Cortex of kidney (tissue), 1 donor: ENCODE measurements at places on chromosomes 11 and 22.

DNA sequence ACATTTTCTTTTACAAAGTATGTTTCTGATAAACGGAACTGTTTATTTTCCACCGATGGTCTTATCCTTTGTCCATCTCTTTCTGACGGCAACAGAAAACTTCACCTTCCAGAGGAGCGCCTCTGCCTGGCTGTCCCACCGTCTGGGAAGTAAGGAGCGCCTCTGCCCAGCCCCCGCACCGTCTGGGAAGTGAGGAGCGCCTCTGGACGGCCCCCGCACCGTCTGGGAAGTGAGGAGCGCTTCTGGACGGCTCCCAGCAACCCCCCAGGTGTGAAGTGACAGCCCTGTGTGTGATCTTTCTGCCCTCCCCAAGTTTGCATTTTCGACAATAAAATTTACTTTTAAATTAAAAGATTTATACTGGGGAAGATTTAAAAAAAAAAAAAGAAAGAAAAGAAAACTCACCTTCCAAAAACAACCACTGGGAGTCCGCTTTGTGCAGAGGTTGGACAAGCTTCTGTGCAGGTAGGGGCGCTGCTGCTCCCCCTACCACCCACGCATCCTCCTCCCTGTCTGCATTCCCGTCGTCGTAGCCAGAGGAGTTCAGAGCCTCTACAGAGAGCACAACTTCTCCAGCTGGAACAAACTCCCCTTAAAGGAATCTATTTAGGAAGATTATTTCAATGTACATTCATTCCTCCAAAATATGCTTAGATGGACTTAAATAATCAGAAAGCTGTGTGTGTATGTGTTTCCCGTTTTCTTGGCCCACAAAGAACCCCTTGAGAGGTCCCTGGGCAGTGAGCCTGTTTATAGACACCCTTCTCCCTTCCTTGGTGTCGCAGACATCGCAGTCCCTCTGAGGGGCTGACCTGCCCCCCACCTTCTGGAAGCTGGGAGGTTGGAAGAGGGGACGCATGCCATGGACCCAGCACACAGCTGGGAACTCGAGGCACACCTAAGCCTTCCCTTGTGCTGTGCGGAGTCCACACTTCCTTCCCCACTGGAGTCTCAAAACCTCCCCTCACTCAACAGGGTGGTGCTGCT, 849 bp upstream of the APOBEC3B start:
- no peak for DNase-seq

- no peak for DNase-seq
These were observed 14.8 kb downstream of the KIAA0930 start for GRCh38 chr22:45225732-45226502.

GRCh38 chr22:45159652-45160462, 3.9 kb upstream of the NUP50 start:
- no peak for DNase-seq

GRCh38 chr11:85595285-85595884, 31.8 kb downstream of the DLG2 start:
- no peak for DNase-seq

DNA sequence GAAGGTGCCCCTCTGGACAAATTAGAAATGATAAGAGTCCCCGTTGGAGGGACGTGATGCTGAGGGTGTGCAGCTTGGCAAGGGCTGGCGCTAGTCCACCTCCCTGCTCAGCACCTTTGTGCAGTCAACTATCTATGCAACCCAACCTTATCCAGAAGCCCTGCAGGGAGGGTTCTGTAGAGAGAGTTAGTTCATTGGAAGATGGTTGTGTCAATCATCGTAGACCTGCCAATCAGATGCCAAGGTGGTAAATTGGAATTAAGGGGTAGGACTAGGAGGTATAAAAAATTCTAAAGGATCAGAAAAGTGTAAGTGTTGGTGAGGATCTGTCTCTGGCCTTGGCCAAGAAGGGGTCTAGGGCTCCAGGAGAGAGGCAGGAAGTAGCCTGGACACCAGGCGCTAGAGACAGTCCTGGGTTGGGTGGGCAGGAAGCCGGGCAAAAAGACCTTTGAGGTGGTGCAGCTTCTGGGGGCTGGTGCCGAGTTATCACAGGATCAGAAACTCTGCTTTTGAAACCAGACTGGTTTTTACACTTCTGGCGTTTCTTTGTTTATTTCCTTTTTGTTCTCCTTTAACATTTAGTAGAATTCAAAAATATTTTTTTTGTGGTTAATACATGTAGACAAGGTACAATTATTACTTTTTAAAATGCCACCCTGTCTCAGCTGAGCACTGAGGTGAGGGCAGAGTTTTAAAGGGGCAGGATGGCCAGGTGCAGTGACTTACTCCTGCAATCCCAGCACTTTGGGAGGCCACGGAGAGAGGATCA, 1.6 kb downstream of the C1QTNF6 start:
- DNase-seq = no peak

- DNase-seq = no peak
These were observed 33.2 kb upstream of the ZBTB16 start for GRCh38 chr11:114026355-114026754.

DNA sequence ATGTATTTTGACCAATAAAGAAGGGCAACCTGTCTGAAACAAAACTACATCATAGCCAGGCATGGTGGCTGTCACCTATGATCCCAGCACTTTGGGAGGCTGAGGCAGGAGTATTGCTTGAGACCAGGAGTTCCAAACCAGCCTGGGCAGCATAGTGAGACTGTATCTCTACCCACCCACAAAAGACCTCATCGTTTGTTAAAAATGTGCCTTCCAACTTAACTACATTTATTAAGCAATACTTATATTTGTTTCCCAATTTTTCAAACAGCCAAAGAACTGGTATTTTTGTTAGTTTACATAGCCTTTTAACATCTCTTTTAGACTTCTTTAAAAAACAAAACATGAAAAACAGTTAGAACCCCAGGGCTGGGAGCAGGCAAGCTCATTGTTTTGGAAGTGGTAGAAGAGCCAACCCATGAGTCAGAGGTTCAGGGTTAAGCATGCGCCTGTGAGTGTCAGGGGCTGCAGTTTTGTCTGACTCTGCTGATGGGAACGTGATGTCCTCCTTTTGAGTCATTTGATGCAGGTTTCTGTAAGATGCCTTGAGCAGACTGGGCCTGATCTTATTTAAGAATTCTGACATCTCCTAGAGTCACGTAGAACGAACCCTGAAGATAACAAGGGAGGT, 53.9 kb upstream of the CRTAM start:
- no peak for DNase-seq

DNA sequence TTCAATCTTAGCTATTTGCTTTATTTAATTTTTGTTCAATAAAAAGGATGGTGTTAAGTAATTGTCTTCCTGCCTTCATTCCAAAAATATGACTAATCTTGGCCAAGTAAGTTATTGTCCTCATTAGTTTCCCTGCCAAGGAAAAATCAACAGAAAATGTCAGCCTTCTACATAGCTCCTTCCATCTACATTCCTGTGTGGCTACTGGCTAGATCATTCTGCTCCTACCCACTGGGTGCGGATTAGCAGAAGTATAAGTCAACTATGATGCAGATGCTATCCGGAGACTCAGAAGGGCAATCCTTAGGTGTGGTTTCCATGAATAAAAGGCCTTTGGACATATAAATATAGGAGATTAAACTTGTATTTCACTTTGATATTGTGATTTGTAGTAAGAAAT, 154.4 kb downstream of the SBF2 start:
- no peak for DNase-seq

DNA sequence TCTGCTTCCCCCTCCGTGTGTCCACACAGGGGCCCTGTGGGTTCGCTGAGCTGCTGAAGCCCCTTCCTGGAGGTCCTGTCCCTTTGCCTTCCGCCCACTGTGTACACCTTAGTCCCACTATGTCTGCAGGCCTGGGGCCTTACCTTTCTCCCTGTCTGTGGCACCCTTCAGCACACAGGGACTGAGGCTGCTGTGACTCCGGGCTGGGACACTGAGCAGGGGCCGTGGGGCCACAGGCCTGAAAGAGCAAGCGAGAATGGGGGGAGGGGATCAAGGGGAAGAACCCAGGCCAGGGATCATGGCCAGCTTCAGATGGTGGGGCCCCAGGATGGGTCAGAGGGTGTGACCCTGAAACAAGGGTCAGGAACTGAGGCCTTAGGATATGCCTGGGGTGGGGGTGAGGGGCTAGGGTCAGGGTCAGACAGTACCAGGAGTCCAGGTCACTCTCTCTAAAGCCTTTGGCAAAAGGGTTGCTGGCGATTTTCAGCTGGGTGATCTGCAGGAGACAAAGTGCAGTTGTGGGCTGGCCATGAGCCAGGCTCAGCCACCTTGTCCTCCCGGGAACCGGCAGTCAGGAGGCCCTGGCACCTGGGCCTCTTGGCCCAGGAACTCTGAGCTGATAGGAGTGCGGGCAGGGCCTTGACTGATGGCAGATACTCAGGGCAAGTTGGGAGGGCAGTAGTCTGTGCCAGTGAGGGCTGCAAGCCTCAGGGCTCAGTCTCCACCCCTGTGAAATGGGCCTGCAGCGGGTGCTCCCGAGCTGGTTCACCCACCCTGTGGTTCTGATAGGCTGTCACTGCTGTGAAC, 2.6 kb upstream of the NUDT8 start:
- no peak for DNase-seq

DNA sequence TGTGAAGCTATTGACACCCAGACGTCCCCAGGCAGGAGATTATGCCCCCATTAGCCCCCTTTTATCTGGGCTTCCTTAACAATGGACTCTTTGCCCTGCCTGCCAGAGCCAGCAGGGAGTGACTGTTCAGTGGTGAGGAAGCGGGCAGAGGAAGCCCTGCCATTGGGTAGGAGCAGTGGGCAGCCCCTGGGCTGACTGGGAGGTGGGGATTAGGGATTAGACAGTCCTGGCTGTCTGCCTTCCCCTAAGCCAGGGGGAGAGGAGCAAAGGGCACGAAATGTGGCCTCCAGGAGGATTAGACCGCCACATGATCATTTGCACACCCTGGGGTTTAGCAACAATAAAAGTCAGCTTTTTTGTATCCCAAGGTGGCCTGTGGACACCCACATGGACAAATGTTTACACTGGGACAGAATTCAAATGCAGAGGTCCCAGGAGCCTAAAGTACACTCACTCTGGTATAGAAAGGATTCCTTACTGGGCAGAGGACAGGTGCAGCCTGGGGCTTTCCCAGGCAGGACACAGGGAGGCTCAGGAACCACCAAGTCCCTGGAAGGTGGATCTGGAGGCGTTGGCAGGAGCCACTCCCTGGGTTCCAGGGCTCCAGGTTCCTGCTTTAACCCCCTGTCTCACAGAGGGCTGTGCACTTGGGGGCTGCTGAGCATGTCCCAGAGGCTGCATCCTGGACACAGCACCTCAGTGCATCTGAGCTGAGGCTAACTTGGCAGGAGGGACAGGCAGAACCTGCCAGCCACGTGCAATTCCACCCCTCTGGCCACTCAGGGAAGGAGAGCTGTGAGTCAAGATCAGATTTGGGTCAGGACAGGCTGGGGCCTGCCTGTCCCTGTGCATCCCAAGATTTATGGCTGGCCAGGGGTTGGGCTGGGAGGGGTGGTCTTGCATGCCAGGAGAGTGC, 2.1 kb downstream of the PNPLA3 start:
- no peak for DNase-seq

DNA sequence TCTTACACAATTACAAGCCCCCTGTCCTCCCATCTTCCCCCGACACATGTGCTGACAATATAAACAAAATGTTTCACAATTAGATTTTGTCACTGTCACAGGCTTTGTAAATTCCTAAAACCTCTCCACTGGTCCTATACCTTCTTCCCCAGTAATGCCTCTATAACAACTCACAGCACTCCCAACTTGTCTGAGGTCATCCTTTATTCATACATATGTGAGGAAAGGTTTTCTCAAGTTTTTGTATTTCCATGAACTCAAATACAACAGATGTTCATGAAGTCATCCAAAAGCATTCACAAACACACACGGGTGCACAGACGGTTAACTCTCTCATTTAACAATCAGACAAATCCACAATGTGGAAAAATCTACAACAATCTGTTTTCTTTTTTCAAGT, 1.9 kb downstream of the OR52H1 start:
- DNase-seq = no peak

DNA sequence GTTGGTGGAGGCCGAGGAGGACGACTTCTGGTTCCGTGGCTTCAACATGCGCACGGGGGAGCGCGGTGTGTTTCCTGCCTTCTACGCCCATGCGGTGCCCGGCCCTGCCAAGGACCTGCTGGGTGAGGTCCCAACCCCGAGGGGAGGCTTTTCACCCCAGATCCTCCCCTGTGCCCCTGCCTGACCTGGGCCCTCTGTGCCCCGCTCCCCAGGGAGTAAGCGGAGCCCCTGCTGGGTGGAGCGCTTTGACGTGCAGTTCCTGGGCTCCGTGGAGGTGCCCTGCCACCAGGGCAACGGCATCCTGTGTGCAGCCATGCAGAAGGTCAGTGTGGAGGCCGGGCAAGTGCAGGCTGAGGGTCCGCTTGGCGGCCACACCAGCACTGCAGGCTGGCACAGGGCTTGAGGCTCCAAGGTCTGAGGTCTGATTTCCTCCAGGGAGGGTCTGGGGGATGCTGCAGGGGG, 5.1 kb downstream of the MAPK8IP2 start:
- no peak for DNase-seq

DNA sequence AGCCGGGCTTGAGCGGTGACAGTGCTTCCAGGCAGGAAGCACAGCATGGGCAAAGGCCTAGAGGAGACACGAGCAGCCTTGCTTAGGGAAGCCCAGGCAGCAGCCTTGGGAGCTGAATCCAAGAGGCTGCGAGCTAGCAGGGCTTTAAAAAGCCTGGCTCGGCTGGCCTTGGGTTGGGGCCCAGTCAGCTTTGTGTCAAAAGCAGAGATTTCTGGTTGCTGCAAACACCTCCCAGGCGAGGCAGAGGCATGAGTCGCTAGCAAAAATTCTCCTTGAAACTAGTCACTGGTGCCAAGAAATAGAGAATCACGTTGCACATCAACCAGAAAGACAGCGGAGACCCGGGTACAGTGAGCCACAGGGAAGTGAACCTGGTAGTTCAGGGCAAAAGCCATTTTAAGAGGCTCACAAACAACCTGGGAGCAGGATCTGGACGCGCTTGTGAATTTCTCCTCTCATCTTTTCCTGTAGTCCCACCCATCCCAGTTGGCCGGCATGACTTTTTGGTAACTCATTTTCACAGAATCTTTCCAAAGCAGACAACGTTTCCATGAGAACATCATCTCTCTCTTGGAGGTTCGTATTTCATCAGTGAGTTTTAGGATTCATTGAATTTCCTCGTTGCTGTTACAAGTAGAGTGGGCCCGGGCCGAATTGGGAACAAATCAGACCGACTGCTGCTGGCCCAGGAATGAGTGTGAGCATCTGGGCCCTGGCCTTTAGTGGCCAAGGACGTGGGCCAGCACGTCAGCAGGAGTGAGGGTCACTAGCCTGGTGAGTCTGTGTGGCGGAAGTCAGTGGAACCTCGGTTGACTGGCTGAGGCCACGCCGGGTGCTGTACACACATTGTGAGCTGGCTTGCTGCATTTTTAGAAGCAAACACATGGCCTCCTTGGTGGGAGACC, 16.4 kb upstream of the FGF4 start:
- no peak for DNase-seq
